CD4-positive, alpha-beta T cell treated with Interleukin-4 for 1 hour (primary cell): ENCODE measurements at places on chromosomes 5 and 9.
A peak's percentile ranks its signal among the peaks of the same experiment; 100 is the strongest.

DNA sequence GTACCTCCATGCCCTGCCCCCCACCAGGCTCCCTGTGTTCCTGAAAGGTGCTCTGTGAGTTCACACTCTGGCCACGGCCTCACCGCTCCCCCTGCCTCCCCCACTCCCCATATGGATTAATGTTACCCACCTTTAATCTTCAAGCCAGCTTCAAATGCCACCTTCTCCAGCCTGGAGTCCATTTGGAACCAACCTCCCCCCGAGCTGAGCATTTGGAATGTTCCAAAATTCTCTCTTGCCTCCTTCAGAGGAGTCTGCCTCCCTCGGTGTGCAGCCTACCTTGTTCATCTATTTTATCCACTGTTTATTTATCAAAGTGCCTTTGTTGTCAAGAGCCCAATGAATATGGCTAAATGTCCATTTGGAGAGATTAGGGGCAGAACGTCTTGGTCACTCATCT, 4.3 kb downstream of the GOLGA2 start:
- DNase-seq, result no peak

- no peak for DNase-seq
Observed at GRCh38 chr5:170139786-170140335, 34.2 kb downstream of the FOXI1 start.

DNA sequence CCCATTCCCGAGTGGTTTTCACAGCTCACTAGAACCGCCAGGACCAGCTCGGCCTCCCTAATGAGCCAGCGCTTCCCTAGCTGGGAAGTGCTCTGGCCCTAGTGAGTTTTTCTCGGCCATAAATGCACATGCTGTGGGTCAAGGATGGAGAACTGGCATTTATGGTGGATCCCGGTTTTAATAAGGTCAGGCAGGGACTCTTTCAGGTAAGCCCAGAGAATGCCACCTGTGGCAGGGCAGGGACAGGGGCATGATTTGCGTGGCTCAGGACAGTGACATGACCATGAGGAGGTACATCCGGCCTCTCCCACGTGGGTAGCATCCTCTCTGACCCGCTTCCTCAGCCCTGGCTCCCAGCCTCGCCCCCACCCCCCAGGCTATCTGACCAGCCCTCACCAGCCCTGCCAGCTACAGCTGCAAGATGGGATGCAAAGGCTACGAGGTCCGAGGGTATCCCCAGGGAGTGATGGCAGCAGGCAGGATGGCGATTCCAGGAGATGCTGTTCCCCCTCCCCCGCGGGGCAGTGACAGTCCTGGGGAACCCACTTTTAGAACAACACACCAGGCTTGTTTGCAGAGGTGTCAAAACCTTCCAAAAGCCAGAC, 60.3 kb upstream of the ADAMTS2 start:
- DNase-seq, result no peak

GRCh38 chr5:116497631-116498030, 77.0 kb downstream of the SEMA6A start:
- DNase-seq, result no peak

DNA sequence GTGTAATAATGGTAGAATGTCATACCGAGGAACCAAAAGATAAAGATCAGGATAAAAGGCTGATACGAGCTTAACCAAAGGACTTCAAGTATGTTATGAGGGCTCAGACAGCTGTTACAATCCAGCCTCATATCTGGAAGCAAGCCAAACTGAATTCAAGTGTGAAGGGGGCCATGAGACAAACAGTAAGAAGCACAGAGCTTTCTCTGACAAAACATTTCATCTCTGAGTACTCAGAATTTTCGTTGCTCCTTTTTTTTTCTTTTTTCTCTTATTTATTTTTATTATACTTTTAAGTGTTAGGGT, 52.9 kb upstream of the CD180 start:
- DNase-seq, result no peak

- DNase-seq, result no peak
Observed at GRCh38 chr9:129307227-129307970, 129.3 kb upstream of the IER5L start.

DNA sequence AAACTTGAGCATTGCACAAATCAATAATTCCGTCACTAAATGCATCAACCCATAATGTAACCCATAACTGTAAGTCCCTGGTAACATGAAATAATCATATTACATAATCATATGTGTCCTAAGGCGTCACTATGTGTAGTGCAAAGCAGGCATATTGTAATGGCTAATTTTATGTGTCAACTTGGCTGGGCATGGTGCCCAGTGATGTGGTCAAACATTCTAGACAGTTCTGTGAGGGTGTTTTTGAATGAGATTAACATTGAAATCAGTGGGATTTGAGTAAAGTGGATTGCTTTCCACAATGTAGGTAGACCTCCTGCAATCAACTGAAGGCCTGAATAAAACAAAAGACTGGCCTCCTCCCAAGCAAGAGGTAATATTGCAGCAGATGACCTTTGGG, 794.4 kb upstream of the ACO1 start:
- no peak for DNase-seq

DNA sequence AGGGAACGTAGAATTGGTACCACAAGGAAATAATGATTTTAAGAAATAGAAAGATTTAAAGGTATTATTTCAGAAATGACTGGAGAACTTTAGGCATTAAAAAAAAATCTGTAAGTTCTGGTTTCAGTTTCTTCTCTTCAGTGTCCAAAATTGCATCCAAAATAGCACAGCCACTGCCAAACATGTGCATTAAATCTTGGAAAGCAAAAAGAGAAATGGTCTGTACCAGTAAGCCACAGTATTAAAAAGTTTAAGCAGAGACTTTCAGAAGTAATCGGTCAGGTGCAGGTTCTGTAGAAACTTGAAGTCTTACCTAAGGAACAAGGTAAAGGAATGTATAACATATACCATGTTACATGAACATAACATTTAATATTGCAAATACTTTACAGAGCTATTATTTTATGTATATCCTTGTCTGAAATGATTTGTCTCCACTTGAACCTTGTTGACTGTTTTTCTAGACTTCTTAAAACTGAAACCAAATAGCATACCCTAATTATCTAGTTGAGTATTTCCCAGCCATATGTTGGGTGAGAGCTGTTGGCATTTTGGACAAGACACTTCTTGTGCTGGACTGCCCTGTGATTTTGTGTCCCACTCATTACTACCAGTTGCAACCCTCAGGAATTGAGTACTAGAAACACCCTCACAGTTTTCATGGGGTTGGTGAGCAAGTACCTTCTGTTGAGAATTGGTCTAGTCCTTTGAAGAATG, 32.1 kb downstream of the NIPBL start:
- no peak for DNase-seq

DNA sequence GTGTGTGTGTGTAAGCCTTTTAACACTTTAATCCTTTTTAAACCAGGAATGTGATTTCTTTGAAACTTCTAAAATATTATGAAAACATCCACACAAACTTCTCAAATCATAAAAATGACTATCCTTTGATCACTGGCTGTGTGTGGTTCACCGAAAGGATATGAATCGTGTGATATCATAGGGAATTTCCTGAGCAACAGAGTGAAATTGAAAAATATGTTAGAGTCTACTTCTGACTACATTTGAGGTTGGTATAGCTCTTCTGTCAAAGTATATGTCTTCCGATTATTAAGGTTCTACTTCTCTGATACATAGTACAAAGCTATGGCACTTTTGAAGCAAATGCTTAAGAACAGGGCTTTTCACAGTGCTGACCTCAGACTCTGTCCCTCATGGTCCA, 40.3 kb downstream of the RGMB start:
- DNase-seq, result no peak

DNA sequence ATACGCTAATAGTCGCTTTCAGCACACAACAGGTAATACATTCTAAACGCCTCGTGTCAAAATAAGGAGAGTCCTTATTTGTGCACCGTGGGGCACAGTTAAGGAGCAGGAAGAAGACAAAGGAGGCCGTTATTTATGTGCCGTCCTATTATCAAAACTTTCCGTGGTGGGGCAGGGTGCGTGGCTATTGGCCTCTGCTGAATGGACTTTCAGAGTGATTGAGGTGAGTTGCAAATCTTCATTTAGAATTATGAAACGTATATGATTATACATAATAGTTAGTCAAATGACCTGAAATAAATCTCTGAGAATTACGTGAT, 833 bp downstream of the C5orf24 start:
- DNase-seq, result no peak

GRCh38 chr9:32378496-32378895, 5.9 kb upstream of the ACO1 start:
- peak; percentile 77 for DNase-seq

DNA sequence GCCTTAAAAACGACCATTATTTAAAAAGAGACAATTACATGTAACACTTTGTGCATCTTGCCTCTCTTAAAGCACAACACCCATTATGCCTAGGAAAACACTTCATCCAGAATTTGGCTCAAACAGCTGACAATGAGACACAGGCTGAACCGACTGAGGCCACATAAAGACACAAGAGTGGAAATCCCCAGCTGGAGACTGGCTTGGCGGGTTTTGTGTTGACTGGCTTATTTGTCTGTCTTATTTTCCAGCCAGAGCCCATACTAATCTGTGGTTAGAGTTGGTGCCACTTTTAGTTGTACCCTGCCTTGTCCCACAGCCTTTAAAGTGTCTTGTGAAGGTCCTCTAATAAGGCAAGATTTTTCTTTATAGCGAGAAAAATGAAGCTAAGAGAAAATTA, 21.2 kb downstream of the TRIM14 start:
- DNase-seq, result peak; percentile 60

DNA sequence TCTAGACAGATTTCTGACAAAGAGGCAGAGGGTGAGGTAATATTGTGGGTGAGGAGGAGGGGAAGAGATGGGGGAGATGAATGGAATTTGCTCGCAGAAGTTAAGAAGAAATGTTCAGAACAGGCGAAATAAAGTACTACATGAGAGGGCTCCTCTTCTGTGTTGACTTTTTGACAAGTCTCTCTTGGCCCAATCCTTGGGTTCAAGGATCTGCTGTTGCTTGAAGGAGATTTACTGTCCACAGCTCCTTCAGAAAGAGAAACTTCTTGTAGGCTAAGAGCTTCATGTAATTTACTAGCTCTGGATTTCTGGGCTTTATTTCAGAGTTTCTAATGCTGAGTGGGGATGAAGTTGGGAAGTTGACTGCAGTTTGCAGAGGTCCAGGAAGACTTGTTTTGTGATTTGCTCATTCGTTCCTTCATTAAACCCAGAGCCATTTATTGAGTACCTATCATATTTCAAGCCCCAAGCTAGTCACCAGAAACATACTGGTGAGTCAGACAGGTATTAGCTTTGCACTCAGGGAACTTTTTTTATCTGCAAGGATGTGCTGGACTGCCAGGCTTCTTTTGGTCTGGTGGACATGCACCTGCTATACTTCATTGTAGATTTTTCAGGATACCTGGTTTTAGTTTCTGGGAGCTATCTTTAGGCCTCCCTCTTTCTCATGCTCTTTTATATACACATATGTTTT, 402.9 kb upstream of the CLINT1 start:
- DNase-seq, result no peak

DNA sequence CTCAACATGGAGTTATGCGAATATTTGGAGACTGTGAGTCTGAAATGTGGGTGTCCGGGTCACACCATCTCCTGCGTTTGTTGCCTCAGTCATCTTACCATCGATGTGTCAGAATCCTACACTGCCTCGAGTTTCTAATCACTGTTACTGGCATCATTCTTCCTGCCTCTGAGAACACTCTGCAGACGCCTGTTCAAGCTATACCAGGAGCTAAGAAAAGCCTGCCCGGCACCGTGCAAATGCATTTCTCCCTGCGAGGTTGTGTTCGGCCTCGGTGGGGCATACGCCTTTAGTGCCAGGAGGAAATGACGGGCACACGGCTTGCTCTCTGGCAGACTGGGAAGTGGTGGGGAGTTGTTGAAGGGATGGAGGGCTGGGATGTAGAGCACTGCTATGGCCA, 31.2 kb upstream of the SLC25A51 start:
- DNase-seq, result no peak

DNA sequence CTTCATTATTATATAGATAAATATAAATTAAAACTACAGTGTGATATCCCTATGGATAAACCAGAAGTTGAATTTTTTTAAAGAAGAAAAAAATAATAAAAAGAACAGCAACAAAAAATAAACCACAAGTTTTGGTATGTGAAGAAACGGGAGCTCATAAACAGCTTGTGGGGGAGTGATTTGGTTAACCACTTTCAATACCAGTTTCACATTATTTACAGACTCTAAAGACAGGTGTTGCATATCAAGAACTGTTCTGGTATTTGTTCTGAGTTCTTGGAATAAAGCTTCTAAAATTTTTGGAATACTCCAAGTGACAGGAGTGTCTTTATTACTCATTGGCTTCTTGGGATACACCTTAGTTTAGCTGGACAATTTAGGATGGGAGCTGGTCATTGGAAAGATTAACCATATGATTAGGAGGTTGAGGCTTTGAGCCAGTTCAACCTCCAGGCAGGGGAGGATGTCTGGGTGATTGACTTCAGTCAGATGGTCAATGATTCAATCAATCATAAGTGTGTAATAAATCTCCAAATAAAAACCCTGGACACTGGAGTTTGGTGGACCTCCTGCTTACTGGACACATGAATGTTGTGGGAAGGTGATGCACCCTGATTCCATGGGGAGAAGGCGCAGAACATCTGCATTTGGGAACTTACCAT, 2223.1 kb upstream of the C9orf72 start:
- no peak for DNase-seq

- peak; percentile 83 for DNase-seq
Observed at GRCh38 chr9:134067904-134068743, at the start of gene BRD3. TSS of gene BRD3 (minus strand) at chr9:134068026. CDS start at chr9:134053477, 14,549 bp downstream.

DNA sequence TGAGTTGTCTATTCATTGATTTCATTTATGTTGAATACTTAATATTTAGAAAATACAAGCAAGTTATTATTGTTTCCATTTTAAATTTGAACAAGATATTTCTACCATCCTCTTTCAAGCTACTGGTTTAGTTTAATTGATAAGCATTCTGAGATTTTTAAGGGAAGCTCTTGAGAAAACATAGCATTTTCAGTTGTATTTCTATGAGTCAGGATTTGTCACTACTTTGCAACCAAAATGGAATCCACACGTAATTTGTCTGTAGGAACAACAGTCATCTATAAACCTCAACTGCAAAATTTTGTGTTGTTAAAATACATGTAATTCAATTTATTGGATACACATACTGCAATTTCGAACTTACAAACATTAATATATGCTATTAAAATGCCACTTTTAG, 74.0 kb downstream of the PRR16 start:
- no peak for DNase-seq
